ENCODE measurements at places on chromosomes 7 and 10.

- no peak for DNase-seq
These were observed 121.6 kb downstream of the THSD7A start for GRCh38 chr7:11710377-11710776.

- no peak for DNase-seq
These were observed 76.0 kb upstream of the LEP start for GRCh38 chr7:128164955-128165670.

- no peak for DNase-seq
These were observed 7.4 kb downstream of the EGFR start for GRCh38 chr7:55026086-55026790.

- DNase-seq, result peak; percentile 78
These were observed 145.7 kb upstream of the SH2B2 start for GRCh38 chr7:102140952-102141370.

- no peak for DNase-seq
These were observed 6.9 kb downstream of the C10orf105 start for GRCh38 chr10:71712572-71713134.

DNA sequence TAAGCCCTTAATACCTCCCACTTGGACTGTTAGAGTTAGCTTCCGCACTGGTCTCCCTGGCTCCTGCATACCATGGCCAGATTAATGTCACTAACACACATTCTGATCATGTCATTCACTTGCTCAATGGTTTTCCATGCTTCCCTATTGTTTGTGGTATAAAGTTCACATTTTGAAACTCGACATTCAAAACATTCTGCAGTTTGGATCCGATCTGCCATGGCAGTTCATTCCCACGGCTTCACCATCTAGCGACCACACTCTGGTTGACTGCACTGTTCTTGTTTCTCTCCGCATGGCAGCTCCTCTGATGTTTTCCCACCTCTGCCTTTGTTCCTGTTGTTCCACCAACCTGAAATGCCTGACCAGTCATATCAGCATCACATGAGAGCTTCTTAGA, 87.4 kb upstream of the WAC start:
- no peak for DNase-seq

DNA sequence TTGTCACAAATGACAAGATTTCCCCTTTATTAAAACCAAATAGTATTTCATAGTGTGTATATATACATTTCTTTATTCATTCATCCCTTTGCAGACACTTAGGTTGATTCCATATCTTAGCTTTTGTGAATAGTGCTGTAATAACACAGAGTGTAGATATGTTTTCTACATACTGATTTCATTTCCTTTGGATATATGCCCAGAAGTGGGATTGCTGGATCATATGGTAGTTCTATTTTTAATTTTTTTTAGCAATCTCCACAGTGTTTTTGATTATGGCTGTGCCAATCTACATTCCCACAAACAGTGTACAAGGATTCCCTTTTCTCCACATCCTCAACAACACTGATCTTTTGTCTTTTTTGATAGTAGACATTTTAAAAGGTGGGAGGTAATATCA, 46.4 kb downstream of the CSTF2T start:
- DNase-seq, result no peak

DNA sequence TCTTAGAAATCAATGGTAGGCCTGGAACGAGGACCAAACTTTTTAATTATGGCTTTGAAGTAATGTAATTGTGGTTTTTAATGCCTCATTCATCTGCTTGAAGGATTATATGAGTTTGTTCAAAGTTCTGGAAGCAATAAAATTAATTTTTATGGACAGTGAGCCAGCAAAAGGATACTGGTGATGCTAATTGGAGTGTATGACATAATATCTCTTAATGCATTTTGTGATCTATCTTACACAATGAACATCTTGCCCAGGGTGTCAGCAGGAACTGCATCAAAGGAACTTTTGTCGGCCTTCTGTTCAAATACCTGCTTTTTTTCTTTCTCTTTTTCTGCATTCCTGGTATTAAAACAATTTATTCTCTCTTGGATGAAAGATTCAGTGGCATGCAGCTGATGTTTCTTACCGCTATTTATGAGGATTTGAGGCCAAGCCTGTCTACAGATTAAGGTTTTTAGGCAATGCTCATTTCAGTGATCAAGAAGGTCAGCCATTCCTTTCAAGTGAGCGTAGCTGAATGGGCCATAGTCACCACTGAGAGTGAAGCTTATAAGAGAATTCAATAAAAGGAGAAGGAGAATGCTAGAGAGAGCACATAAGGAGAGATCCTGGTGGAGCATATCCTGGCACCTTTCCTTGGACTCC, 974.8 kb downstream of the SORCS3 start:
- DNase-seq, result no peak

DNA sequence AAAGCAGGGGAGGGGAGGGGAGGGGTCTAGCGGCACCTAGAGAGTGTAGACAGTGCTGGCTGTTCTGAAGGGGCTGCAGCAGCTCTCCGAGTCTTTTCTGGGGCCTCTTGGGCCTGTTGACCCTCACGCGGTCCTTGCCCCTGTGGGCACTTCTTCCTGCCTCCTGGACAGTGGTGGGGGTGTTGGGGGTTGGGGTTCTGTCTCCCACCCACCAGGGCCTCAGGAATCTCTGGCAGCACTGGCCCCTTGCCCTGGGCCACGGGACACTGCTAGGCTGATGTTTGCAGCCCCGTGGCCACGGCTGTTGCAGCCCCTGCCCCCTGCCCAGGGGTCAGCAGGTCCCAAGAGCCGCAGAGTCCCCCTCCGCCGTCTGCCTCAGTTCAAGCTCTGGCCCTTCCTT, 68.9 kb upstream of the INPP5A start:
- DNase-seq, result no peak

DNA sequence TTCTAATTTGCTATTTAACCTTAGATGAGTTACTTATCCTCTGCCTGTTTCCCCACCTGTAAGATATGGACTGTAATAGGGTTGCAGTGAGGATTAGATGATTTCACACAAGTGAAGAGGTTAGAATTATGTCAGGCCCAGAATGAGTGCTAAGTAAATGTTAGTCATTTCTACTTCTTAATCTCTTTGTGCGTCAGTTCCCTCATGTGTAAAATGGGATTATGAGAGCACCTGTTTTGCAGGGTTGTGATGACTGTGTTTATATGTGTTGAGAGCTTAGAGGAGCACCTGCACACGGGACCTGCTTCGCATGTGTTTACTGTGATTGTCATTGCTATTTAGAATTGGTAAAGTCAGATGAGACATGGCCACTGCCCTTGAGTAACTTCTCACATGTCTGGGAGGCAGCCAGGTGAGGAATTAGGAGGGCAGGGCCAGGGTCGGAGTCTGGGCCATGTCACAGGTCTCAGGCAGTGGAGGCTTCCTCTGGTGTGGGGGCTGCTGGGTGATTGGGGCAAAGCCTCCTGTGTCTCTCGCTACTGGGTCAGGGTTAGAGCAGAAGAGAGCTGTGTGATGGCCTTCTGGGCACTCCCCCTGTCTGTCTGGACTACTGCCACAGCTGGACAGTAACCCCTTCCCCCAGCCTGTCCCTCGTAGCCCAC, 106.7 kb downstream of the WDFY4 start:
- DNase-seq, result no peak

- no peak for DNase-seq
These were observed 56.2 kb upstream of the ETV1 start for GRCh38 chr7:14045651-14046050.

GRCh38 chr10:89301232-89301631, 614 bp upstream of the IFIT2 start:
- no peak for DNase-seq

DNA sequence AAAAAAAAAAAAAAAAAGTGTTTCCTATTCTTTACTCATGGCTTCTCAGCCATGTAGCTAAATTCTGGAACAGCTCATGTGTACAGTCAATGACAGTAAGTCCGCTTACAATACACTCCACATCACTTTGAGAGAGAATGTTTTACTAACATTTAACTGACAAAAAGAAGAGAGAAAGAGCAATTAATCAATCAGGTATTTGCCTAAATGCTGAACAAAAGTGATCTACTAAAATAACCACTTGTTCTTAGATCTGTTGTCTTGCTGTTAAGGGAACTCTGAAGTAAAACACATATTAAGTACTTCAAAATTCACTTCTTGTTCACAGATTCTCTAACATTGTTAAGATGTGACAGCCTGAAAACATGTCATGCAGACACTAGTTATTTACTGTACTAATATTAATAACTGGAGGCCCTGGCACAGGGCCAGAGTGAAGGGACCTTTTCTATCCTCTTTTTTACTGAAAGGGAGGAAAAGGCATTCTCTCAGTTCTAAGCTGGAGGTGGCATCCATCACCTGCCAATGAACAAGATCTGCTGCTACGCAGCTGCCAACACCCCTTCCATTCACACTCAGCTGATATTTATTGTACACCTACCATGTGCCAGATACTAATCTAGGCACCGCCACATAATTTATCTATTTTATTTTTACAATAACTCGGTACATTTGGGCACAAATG, 72.6 kb downstream of the AHR start:
- DNase-seq, result no peak

- no peak for DNase-seq
These were observed 10.8 kb upstream of the PON1 start for GRCh38 chr7:95335093-95335492.

DNA sequence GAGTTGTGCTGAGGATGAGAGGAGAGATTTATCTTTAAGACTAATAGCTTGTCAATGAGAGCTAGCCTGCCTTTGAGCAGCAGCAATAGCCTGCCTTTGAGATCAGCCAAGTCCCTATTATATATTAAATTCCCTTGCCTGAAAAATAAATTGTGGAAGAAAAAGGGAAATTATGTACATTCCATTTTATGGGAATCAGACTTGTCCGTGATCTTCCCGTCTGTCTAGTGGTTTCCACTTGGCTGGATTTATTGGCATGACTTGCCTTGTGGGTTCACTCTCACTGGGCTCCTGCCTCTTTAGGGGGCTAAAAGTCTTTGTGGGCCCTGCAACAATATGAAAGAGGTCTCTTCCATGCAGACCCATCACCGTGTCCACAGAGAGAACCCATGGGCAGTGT, 171.7 kb upstream of the FRMD4A start:
- no peak for DNase-seq

DNA sequence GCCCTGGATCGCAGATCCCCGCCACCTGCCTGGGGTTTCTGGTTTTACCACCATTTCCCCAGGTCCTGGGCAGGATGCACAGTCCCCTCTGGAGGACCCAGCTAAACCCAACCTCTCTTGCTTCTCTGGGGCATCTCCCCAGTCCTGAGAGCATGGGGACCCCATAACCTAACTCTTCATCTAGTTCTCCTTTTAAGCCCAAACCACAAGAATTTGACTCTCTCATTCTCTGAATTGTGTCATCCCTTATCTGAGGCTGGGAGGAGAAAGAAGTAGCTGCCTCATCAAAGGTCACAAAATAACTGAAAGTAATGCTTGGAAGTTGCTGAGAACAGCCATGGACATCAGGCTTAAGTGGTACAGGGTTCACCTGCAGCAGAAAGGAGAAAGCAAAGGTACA, 159.9 kb downstream of the FGFR2 start:
- DNase-seq, result no peak

DNA sequence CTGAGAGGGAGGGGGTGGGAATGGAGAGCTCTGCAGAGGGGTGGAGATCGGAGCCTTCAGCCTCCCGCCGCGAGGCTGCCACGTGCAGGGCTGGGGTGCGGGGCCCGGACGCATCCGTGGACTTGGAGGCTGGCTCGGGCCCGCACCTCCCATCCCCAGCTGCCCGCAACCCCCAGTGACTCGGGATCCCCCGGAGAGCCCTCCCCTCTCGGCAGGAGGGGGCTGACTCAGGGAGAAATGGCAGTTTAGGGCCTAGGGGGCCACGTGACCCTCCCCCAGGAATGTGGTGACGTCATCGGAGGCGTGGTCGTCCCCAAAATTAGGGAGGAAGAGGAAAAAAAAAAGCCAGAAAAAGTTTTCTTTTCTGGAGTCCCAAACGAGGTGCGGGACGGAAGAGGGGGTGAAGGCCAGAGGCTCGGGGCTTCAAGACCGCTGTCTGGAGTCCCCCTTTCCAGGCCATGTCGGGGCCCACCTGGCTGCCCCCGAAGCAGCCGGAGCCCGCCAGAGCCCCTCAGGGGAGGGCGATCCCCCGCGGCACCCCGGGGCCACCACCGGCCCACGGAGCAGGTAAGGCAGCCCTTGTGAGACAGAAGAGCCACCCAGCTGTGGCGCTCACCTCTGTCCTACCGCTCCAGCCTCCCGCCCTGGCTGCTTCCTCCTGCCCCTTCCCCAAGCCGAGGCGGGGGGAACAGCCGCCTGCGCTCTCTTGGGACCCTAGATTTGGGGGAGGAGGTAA, at the start of gene TRIP6:
Gene TRIP6 (plus strand): TSS at position 348 of the 736 bp plus-strand sequence. CDS start 111 bp downstream, at position 459.
- DNase-seq, result peak; percentile 51

GRCh38 chr7:22173685-22174573, 183.0 kb downstream of the RAPGEF5 start:
- DNase-seq, result no peak

- DNase-seq, result peak; percentile 83
These were observed 161.2 kb downstream of the TAX1BP1 start for GRCh38 chr7:27901028-27901760.

GRCh38 chr10:98321186-98321780, 53.3 kb upstream of the LOXL4 start:
- DNase-seq, result no peak

GRCh38 chr10:78597796-78598555, 470.8 kb upstream of the ZMIZ1 start:
- DNase-seq, result no peak

DNA sequence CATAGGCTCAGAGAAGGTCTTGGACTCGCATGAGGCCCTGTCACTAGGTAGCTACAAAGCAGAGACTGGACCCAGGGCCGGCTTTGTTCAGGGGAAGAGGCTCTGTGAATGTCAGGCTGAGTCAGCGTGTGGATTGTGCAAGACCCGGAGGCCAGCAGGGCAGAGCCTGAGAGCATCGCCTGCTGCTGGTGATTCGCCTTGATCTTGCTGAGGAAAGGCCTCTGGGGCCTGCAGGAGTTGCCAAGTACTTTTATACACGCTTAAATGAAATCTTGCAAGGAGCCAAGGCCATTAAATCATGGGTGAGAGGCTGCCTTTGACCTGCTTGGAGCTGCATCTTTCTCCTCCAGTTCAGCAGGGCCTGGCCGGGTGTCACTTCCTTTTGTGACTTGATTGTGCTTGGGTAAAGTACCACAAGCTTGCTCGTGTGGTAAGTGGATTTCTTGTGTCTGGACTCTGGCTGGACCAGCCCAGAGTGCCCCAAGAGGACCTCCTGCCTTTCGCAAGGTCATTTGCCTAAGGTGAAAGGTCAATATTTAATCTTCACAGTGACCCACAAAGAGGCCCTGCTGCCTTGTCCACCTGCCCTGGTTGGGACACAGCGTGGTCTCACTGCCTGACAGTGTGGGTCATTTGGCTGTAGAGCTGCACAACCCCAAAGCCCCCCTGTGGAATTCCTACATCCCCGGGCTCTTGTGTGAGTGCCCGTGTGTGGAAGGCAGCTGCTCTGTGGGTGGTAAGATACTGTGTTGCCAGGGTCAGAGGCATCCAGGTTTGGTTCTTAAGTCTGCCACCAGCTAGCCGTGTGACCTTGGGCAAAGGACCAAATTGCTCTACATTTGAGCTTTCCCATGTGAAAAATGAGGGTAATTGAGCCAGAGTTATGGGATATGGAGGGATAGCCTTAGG, 38.6 kb upstream of the SH2D4B start:
- peak; percentile 71 for DNase-seq

GRCh38 chr10:18238870-18239485, 98.8 kb downstream of the CACNB2 start:
- DNase-seq, result no peak

GRCh38 chr7:140745266-140746058, 49.0 kb downstream of the NDUFB2 start:
- DNase-seq, result no peak
